ENCODE measurements at places on chromosomes 16 and 17.
A peak's percentile ranks its signal among the peaks of the same experiment; 100 is the strongest.

DNA sequence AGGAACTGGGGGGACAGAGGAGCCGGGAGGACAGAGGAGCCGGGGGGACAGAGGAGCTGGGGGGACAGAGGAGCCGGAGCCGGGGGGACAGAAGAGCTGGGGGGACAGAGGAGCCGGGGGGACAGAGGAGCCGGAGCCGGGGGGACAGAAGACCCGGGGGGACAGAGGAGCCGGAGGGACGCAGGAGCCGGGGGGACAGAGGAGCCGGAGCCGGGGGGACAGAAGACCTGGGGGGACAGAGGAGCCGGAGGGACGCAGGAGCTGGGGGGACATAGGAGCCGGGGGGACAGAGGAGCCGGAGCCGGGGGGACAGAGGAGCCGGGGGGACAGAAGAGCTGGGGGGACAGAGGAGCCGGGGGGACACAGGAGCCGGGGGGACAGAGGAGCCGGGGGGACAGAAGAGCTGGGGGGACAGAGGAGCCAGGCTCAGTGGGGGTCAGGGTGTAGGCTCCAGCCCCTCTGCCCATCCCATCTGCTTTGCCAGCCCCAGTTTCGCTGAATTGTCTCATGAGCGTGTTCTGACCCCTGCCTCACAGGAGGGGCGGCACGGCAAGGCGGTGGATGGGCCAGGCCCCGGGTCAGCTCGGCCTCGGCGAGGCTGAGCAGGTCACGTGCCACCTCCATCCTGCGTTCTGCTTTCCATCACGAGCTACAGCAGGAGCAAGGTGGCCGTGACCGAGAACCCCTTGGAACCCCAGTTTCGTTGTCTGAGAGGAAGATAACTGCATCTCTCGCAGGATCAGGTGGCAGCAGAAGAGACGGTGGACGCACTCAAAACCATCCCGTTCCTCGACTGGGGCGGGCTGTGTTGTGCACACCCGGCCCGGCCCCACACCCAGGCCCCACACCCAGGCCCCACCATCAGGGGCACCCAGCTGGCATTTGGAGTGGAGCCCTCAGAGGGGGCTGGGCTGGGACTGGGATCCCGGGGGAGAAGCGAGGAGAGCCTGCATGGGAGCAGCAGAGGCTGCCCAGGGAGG, 26.1 kb upstream of the CBFA2T3 start:
- no peak for DNase-seq

DNA sequence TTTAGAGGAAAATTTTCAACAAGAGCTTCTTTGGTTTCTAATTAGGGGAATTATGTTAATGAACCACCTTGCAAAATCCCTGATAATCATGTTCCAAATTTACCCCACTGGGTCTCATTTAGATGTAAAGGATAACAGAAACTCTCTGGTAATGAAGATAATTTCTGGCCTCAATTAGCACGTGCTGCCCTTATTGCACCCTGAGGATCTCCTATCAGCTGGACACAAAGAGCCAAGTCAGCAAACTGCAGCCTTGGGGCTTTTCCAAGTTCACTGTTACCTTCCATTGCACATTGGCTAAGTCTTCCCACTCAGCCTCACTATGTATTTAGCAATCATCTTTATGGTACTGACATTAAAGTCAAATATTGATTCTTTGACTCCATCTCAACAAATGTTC, 78.1 kb downstream of the GP2 start:
- no peak for DNase-seq

DNA sequence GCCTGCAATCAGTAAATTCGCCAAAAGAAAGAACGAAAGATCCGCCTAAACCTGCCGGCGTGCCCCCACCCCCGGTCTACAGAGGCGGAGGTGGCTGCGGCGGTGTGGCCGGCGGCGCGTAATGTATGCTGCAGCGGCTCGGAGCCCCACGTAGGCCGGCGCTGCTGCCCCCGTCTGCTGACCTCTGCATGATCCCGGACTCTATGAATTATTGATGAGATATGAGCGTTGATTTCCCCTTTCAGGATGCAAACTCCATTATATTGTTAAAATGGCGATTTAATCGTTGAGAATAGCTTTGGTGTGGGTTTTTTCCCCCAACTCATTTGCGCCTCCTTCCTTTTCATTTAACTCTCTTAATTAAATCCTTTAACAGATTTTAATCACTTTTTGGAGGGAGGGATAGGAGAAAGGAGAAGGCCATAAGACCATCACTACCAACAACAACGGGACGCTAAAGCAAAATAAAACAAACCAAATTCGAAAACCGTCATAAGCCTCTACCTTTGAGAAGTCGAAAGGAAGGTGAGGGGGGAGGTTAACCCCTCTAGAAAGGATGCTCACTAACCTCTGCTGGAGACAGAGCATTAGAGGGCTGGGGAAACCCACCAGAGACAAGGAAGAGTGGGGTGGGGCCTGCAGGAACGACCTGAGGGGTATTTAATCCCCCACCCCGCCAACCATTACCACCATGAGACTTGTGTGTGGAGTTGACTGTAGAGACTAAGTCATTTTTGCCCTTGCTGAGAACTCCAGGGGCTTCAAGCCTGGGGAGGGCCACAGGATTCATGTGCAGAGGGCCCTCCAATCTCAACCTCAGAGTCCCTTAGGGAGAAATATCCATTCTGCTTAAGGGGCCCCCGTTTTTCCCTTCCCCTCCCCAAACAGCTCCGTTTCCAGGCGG, 3.4 kb downstream of the HOXB3 start:
- no peak for DNase-seq

DNA sequence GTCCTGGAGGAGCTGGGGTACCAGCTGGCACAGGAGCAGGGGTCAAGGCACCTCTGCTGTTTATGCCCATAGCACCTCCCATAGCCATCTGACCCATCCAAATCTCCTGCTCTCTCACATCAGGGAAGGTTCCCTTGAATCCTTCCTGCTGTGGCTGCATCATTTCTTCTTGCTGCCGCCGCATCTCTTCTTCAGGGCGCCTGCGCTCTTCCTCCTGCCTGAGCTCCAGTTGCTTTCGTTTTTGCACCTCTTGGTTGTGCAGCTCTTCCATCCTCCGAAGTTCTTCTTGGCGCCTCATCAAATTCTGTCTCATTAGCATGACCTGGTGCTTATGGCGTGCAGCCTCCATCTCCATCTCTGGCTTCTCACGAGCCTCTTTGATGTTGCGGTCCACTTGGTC, 2.0 kb upstream of the NOB1 start:
- DNase-seq = no peak

GRCh38 chr16:53219371-53219770, 164.6 kb downstream of the CHD9 start:
- no peak for DNase-seq

GRCh38 chr16:11613381-11614303, 26.9 kb upstream of the LITAF start:
- no peak for DNase-seq

DNA sequence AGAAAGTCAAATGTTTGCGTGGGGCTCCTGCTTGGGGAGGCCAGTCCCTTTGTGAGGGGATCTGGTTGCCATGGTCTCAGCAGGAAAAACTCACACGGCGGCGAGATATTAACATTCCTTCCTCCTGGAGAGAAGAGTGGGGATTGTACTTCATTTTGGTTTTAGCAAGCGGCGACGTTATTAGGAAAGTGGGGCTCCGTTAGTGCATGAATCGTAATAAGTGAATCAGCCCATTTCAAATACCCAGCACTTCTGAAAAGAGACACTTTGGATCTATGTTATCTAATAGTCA, 41.6 kb upstream of the METRNL start:
- no peak for DNase-seq

DNA sequence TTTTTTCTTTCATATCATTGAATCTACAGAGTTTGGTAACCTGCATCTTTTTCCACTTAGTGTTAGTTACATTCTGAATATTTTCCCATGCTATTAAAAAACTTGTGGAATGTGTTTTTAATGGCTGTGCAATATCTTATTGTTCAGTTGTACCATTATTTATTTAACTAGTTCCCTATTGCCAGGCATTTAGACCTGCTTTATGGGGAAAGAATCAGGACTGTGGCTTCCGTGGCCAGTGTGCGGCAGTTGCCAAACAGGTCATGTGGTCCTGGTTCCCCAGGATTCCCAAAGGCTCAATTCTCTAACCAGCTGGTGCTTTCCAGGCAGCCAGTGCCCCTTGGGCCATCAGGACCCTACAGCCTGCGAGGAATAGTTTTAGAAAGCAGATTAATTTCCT, 30.8 kb downstream of the NDEL1 start:
- DNase-seq = no peak

GRCh38 chr17:68054296-68054900, 18.9 kb downstream of the KPNA2 start:
- no peak for DNase-seq

GRCh38 chr16:30666681-30667080, 8.4 kb downstream of the FBRS start:
- DNase-seq = no peak

- DNase-seq = no peak
These were observed 70.8 kb downstream of the TOX3 start for GRCh38 chr16:52476111-52476510.

DNA sequence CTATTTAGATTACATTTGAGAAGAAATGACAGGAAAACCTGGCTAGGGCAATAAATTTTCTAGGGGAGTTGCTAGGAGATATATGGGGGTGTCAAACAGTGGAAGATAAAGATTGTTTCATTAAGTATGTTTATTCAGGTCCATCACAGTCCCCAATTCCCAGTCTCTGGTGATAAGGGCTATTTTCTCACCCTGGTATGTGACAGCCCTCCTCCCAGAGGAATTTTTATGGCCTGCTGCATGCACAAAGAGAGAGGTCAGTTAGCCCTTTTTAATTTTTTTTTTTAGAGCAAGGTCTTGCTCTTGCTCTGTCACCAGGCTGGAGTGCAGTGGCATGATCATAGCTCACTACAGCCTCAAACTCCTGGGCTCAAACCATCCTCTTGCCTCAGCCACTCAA, 53.6 kb upstream of the ATF7IP2 start:
- no peak for DNase-seq

- no peak for DNase-seq
These were observed 16.0 kb downstream of the SPNS3 start for GRCh38 chr17:4449736-4450135.

GRCh38 chr17:42456223-42457106, 2.2 kb upstream of the ATP6V0A1 start:
- DNase-seq = no peak

GRCh38 chr17:73104450-73104849, 12.0 kb upstream of the SLC39A11 start:
- no peak for DNase-seq

GRCh38 chr17:69995476-69995875, 79.5 kb upstream of the KCNJ16 start:
- DNase-seq = no peak

GRCh38 chr17:68378268-68379176, 78.8 kb downstream of the WIPI1 start:
- DNase-seq = no peak

GRCh38 chr17:208429-208828, 27.0 kb upstream of the DOC2B start:
- no peak for DNase-seq

- no peak for DNase-seq
These were observed 113.6 kb downstream of the SNX29 start for GRCh38 chr16:12090151-12090530.

- no peak for DNase-seq
These were observed 4.0 kb downstream of the IRX5 start for GRCh38 chr16:54934481-54935265.

DNA sequence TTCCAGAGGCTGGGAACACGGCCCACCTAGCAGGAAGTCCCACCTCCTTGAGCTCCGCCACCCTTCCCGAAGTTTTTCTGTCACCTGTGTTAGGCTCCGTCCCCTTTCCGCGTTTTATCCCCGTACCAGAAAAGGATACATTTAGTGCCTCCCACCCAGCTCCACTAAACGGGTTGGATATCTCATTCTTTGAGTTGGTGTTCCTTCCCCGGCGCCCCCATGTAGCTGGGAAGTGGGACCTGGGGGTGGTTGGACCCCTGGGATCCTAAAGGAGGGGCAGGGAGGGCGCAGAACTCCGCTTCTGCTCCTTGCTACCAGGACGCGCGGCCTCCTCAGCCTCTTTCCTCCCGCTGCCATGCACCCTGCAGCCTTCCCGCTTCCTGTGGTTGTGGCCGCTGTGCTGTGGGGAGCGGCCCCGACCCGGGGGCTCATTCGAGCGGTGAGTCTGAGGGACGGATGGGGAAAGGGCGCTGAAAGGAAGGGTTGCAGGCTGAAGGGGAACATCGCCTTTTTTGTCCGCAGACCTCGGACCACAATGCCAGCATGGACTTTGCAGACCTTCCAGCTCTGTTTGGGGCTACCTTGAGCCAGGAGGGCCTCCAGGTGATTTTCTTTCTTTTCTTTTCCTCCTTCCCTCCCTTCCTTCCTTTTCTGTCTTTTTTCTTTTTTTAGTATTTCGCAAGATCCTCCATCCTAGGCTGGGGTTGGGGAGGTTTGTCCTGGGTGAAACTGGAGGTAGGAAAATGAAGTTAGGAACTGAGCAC, 669 bp downstream of the RNF167 start:
- DNase-seq = no peak

DNA sequence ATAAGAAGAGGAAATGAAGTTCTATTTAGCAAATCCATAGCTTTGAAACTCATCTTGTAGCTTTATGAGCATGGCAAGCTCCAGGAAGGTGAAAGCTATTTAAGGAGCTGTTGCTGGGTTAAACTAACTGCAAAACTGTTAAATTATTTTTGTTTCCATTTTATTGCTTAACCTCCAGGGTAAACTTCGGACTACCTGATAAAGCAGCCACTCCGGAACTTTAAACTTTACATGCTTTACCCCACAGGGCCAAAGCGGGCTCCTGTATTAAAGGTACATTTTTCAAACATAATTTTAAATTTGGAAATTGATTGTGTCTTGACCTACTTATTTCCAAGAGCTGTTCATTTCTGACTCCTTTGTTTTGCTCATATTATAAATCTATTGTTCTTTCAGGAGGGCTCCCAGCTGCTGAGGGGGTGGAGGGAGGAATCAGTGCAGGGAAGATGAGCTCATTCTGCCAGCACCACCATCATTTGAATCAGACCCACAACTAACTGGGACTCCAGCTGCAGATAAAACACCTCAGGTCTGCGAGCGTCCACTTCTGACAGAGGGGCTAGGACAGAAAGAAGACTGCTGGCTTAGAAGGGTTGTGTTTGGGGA, 157.9 kb downstream of the IRX3 start:
- no peak for DNase-seq

- peak; percentile 58 for DNase-seq
These were observed 244.8 kb downstream of the CDH8 start for GRCh38 chr16:61791464-61791863.

DNA sequence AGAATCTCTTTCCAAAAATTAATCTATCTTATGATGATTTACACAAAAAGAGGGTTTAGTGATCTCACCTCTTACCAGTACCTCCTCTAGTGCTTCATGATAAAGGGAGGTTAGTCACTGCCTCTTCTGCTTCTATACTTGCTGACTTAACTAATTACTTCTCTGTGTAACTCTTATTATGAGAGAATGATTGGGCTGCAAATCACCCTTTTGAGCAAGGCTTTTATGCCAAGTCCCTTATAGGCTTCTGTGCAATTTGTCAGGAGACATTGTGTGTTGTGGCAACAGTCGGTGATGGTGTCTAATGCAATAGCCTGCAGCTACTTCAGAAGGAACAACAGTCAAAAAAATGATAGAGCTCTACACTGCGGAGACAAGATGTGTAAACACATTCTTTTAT, 1568.1 kb upstream of the GOT2 start:
- DNase-seq = no peak

GRCh38 chr16:85002099-85002541, 9.2 kb downstream of the ZDHHC7 start:
- no peak for DNase-seq
